ENCODE measurements at places on chromosomes 6 and 20.

- DNase-seq, result peak; percentile 56
Observed at GRCh38 chr6:79250107-79250514, 15.6 kb upstream of the HMGN3 start.

DNA sequence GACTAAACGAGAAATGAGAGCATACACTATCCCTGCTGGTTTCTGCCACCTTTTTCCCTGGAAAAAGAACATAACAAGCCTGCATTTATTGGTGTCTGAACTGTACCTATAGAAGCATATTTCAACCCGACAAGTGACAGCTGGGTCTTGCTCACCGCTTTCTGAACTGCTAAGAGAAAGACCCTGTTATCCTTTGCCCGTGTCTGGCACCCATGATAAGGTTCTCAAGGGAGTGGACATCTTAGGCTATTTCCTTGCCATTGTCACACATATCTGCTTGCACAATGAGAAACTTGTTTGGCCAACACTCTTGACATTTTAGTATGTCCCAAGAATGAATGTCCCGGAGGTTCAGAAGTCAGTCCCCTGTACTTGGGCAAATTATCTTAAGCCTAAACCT lies 19.3 kb downstream of the RIPOR2 start:
- peak; percentile 82 for DNase-seq

DNA sequence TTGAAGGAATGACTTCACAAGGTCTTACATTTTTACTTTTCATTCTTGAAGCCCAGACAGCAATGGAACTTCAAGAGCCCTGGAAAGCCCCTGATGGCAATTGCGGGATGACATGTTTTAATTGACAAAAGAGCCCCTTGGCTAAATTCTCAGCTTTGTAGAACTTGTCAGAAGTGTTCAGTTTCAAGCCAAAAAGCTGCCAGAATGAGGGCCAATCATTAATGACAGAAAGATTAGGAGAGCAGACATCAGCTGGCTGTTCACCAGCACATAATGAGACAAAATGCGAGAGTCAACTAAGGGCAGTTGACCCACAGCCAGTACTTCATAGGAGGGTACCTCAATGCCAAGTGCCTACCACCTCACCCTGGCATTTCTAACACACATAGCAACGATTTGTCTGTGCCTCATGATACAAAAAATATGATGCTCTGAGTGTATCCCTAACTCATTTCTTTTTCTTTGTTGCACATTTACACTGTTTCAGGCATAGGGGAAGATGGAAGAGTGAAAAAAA lies 243.1 kb downstream of the MYLK4 start:
- DNase-seq, result no peak

GRCh38 chr20:46797206-46797605 lies 87.8 kb downstream of the SLC2A10 start:
- DNase-seq, result no peak

DNA sequence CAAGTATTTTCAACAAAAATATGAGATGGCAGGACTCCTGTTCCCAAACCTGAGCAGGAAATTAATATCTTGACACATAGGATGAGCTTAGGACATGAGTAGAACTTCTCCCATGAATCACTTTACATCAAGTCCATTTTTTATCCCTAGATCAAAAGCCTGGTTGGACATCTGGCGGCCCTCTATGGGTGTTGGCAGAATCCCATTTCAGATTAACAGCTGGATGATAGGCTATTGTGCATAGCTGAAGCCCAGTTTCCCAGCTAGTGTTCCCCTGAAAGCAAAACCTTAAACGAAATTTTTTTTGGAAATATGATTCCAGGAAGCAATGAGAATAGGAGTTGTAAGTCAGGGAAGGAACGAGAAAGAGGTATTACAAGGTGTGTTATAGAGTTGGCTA lies 449.4 kb upstream of the CHD6 start:
- DNase-seq, result no peak

DNA sequence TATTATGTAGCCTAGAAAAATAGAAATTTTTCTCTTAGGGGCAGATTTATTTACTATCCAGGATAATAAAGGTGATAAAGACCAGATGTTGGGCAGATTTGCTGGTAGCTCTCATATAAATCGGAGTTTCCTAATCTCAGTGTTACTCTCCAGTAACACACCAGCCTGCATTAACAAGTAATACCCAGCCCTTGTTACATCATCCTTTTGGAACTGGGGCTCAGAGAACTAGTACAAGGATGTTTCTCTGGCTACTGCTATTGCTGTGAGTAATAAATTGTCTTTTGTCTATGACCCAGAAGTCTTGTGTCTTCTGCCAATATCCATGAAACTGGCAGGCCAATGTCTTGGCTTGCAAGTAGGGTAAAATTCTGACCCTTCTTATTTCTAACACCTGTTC lies 16.8 kb downstream of the TPD52L1 start:
- DNase-seq, result no peak

DNA sequence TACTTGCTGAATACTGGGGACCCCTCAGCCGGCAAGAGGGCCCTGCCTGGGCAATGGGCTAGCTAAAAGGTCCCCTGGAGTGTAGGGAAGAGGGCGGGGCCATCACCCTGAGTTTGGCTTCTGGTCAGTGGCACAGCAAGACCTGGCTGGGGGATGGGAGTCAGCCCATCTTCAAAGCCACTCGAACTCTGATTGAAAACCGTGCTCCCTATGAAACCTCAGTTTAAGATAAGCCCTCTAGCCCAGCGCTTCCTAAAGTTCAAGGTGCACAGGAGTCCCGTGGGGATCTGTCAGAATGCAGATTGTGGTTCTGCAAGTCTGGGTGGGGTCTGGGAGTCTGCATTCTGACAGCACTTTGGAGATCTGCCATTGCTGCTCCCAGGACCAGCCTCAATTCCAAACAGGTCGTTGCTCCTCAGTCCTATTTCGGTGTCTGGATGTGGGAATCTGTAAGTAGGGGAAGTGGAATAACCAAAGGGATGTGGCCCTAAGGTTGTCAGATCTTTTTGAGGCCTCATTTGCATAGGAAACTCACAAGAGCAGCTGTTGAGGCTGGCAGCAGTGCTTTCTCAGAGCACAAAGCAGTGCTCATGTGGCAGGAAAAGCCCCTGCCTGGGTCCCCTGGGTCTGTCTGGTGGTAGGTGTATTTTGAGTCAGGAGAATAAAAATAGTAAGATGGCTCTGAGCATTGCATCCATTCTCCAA lies 85.3 kb upstream of the SCP2D1 start:
- DNase-seq, result no peak

- DNase-seq, result no peak
Observed at GRCh38 chr20:5886788-5887187, 63.5 kb downstream of the TRMT6 start.

GRCh38 chr6:131910219-131910589 lies 41.0 kb downstream of the CCN2 start:
- no peak for DNase-seq

- DNase-seq, result no peak
Observed at GRCh38 chr6:85058806-85059205, 294.4 kb upstream of the TBX18 start.

- DNase-seq, result no peak
Observed at GRCh38 chr6:108120311-108120710, 45.5 kb upstream of the NR2E1 start.

- no peak for DNase-seq
Observed at GRCh38 chr6:135383301-135383700, 114.2 kb downstream of the AHI1 start.

- DNase-seq, result no peak
Observed at GRCh38 chr6:51625566-51625965, 461.8 kb downstream of the PKHD1 start.

- no peak for DNase-seq
Observed at GRCh38 chr6:12545619-12546409, 170.8 kb upstream of the PHACTR1 start.

DNA sequence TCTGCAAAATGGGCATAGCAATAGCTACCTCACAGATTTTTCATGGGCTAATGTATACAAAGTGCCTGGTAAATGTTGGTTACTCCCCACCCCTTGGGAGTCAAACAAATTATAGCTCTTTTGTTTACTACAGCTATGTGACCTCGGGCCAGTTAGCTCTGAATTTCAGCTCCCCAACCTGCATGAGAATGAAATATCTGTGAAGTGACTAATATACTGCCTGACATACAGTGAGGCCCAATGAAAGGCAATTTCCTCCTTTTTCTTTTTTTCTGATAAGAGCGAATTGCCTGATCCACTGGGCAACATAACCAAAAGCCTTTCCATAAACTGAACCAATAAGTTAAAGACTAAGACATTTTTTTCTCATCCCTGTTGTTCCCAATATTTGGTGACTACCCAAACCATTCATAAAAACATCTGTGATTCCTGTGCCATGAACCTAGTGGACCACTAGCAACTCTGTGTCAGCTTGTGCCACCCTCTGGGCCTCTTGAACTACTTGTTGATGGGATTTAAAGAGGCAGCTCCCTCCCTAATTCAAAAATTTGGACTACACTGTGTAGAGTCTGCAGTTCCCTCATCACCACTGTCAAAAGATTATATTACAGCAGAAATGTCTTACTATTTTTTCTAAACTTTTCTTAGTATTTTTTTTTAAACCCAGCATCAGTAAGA lies 91.9 kb upstream of the TMEM30A start:
- no peak for DNase-seq

GRCh38 chr6:107330168-107330567 lies 129.2 kb downstream of the PDSS2 start:
- DNase-seq, result no peak

DNA sequence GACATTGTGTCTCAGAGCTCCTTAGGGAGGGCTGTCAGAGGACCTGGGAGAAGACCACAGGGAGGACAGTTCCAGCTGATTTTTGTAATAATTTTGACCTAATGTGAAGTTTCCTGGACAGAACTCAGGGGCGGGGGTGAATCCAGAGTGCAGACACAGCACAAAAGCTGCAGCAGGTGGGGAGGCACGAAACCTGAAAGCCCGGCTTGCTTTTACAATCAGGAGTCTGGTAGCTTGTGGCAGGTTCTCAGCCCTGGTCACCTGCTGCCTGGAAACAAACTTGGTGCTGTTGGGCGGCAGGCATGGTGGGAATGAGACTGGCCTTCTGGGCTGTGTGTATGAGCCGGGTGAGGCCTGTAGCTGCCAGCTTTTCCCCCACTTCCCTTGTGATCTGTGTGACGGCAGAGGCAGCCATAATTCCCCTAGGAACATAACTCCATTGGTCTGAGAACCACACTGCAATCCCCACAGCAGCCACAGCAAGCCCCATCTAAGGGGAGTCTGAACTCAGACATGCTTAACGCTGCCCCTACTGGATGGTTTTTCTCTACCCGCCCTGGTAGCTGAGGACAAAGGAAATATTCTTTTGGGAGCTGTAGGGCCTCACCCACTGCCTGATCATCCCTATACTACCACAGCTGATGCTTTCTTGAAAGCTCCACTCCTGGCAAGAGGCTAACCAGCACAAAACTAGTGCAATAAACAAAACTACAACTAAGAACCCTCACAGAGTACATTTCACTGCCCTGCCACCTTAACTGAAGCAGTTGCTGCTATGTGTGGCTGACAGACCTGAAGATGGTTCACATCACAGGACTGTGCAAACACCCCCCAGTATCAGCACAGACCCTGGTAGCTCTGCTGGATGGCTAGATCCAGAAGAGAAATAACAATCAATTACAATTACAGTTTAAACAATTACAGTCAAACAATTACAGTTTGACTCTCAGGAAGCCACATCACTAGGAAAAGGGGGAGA lies 1055.1 kb upstream of the GJE1 start:
- peak; percentile 50 for DNase-seq

DNA sequence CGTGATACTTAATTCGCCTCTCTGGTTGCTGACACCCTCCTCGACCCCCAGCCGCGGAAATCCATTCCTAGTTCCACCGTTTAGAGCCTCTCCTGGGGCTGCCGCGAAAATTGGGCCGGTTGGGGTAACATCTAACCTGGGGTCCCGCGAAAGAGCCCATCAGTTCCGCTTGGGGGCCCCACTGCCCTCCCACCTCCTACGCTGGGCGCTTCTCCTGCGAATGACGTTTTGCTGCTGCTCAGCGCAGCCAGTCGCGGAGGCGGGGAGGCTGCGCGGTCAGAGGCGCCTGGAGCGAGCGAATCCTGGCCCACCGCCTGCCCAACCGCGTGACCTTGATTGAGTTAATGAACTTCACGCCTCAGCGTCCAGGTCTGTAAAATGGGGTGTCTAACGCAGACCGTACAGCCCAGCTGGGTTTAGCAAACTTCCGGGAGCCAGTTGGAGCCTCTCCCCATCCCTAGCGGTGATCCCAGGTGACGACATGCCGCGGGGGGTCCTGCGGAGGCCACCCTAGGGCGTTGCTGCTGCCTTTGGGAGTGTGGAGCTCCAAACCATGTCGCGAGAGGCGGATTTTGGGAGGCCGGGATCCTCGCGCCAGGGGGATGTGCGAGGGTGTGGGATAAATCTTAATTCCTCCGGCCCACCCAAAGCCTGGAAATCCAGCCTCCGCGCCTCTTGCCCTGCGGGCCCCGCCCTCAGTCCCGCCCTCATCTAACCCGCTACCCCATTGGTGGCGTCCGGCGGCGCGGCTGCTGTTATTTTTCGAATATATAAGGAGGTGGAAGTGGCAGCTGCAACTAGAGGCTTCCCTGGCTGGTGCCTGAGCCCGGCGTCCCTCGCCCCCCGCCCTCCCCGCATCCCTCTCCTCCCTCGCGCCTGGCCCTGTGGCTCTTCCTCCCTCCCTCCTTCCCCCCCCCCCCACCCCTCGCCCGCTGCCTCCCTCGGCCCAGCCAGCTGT lies at the start of gene CDC25B:
TSS of gene CDC25B (plus strand) at position 800 of the 958 bp plus-strand sequence. CDS start 222 bp downstream, outside the sequence.
- DNase-seq, result peak; percentile 97

All from hematopoietic multipotent progenitor cell treated with erythropoietin and hydrocortisone succinate and interleukin-3 and kit ligand, for 4 days (in vitro differentiated cells).